ENCODE measurements at places on chromosomes 3 and 15. TPM values are rescaled to one million over a fixed set of nuclear protein-coding genes. Genes with fewer than 3 reads are reported as not detected.

Gene ITIH1
- polyA plus RNA-seq, result 2.0 TPM

Gene EPHA3
- polyA plus RNA-seq, result not detected

Gene AMT
- polyA plus RNA-seq, result 51.1 TPM

Gene ZNF280D
- 15.1 TPM for polyA plus RNA-seq

Gene ATP10A
- polyA plus RNA-seq, result 1.4 TPM
